SJCRH30 (cell line): ENCODE measurements at places on chromosomes 2 and 18.

- no peak overlapping the region for H3K27ac ChIP-seq
- no peaks in the 10 kb centered on the region for H3K4me1 ChIP-seq
- DNase-seq: no peak
- no peaks in the 10 kb centered on the region for H3K27me3 ChIP-seq
- no peak overlapping the region for H3K4me3 ChIP-seq
- H3K36me3 ChIP-seq: no peaks in the 10 kb centered on the region
Observed at GRCh38 chr2:168160897-168161296, 86.5 kb downstream of the STK39 start.

- H3K4me3 ChIP-seq: no peak overlapping the region
- H3K36me3 ChIP-seq: no peaks in the 10 kb centered on the region
- no peak for DNase-seq
Observed at GRCh38 chr2:212195626-212196025, 343.0 kb downstream of the ERBB4 start.

DNA sequence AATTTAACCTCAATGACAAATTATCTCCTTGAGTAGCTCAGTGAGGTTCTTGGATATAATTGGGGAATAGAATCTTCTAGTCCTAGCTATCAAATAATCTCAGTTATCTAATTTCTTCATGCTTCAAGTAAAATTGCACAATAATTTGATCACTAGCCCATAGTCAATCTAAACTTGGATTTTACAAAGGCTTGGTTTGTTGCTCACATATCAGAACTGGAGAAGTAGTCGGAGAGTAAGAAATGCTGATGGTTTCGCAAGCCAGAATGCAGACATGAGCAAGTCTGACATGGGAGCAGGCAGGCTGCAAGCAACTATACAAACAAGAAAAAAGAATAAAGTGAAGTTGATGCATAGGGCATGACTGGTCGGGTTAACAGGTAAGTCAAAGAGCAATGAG is 11.7 kb upstream of the PDE11A start:
- no peaks in the 10 kb centered on the region for H3K4me1 ChIP-seq
- H3K27ac ChIP-seq: no peak overlapping the region
- no peak overlapping the region for H3K4me3 ChIP-seq

- peak; percentile 92 for DNase-seq
- H3K36me3 ChIP-seq: peaks cover 22% of the 10 kb centered on the region
- peaks cover 7% of the 10 kb centered on the region for H3K4me1 ChIP-seq
- no peaks in the 10 kb centered on the region for H3K27me3 ChIP-seq
Observed at GRCh38 chr2:173964565-173965371, 405 bp downstream of the SP3 start.

DNA sequence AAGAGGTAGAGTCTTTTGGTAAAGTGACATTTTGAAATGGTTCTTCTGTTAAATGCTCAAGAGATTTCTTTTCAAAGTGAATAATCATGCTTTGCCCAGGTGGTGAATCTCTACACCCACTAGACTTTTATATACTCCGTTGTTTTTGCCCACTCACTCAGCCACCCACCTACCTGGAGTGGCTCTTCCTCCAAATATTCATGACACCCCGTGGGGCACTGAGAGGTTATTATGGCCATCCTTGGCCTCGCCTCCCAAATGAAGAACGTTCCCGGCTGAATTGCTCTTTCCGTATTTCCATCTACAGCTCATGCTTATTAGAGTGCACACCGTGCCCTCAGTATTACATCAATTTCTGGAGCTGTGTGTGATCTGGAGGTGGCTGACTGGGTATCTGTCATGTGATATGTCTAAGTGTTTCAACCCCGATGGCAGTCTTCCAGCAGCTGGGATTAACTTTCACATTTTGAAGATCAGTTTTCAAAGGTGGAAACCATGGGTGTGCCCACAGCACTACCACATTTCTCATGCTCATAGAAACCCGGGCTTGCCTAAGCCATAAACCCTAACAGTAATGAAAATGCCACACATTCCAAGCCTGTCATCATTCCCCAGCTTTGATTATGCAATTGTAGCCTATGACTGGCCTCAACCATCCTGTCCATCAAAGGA is 406.6 kb upstream of the MMADHC start:
- no peak overlapping the region for H3K27ac ChIP-seq
- no peaks in the 10 kb centered on the region for H3K27me3 ChIP-seq
- H3K4me1 ChIP-seq: peaks cover 26% of the 10 kb centered on the region

GRCh38 chr2:158103411-158104012 is 1.8 kb downstream of the UPP2 start:
- no peak overlapping the region for H3K27ac ChIP-seq
- H3K4me3 ChIP-seq: no peak overlapping the region
- no peaks in the 10 kb centered on the region for H3K27me3 ChIP-seq

GRCh38 chr2:137929519-137929916 is 34.8 kb upstream of the HNMT start:
- no peak overlapping the region for H3K27ac ChIP-seq
- DNase-seq: no peak
- no peaks in the 10 kb centered on the region for H3K36me3 ChIP-seq
- peaks cover 8% of the 10 kb centered on the region; the same call in 1 of the 2 replicates for H3K4me1 ChIP-seq
- no peaks in the 10 kb centered on the region for H3K27me3 ChIP-seq

GRCh38 chr2:43055985-43056384 is 170.4 kb downstream of the ZFP36L2 start:
- H3K36me3 ChIP-seq: no peaks in the 10 kb centered on the region
- no peaks in the 10 kb centered on the region for H3K27me3 ChIP-seq

DNA sequence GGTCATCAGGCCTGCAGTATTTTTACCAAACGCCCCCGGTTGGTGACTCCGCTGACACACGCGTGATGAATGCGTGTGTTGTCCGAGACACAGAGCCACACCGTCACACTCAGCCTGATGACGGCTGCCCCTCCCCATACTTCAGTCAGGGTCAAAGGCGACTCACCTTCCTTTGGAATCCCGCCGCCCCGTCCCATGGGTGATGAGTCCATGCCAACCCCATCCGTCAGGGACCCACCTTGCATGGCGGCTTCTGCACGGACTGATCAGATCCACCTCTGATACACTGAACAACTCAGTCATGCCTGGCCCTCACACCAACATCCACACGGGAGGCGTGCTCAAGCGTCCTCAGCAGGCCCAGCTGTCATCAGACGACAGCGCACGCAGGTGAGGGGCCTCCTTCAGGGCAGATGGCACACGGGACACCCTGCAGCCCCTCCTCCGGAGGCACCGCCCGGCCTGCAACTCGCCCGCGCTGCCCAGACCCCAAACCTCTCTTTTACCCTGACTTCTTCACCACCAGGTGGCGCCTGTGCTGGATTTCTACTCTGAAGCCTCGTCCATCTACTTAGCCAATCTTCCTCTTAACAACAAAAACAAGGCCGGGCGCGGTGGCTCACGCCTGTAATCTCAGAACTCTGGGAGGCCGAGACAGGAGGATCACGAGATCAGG is 89.2 kb downstream of the ZNF516 start:
- no peaks in the 10 kb centered on the region for H3K27me3 ChIP-seq
- H3K4me3 ChIP-seq: no peak overlapping the region
- DNase-seq: peak; percentile 9
- H3K4me1 ChIP-seq: no peaks in the 10 kb centered on the region

- no peak for DNase-seq
- H3K27me3 ChIP-seq: no peaks in the 10 kb centered on the region
- peaks cover 7% of the 10 kb centered on the region; the same call in 1 of the 2 replicates for H3K36me3 ChIP-seq
Observed at GRCh38 chr2:233375490-233376314, 21.4 kb downstream of the DGKD start.

- DNase-seq: no peak
- H3K27ac ChIP-seq: no peak overlapping the region
- H3K4me3 ChIP-seq: no peak overlapping the region
- H3K36me3 ChIP-seq: peaks cover 14% of the 10 kb centered on the region
- H3K4me1 ChIP-seq: no peaks in the 10 kb centered on the region
Observed at GRCh38 chr18:36141576-36141975, 11.9 kb downstream of the ELP2 start.

- H3K27ac ChIP-seq: no peak overlapping the region
- H3K27me3 ChIP-seq: no peaks in the 10 kb centered on the region
- no peaks in the 10 kb centered on the region for H3K4me1 ChIP-seq
Observed at GRCh38 chr2:8392098-8392866, 289.6 kb upstream of the ID2 start.

DNA sequence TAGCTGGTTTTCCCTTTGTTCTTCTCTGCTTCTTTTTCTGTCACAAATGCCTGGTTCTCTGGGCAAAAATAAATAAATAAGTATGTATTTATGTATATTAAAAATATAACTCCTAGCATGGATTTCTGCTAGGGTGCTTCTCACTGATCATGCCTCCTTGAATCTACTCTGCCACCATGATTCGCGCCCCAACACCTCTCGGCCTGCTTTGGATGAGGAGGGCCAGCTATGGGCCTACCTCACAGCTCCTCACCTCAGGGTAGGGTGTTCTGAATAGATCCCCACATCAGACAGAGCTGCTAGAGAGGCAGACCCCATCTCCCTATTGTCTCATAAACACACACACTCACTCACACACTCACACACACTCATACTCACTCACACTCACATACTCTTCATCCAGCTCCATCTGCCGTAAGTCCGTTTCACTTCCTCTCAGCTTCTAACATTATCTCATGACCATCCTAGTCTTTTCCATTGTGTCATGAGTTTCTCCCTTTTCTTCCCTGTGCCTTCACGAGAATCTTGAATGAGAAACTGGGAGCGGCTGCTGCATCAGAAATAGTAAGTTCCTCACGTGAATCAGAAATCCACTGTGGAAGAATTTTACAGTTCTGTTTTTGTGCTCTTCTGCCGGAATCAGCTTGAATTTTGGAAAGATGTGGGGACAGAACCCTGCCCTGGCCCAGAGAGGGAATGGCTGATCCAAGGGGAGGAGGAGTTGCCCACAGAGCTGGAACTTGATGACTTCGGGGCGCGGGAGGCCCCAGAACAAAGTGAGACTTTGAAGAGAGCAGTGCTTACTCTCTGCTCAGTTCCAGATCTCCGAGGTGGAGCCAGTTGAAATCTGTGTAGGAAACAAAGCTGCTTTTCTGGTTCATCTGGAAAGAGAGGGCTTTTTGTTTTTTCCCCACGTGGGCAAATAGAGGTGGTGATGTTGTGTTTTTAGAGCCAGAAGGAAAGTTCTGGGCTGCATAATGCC is 20.9 kb downstream of the ANXA4 start:
- H3K36me3 ChIP-seq: no peaks in the 10 kb centered on the region
- H3K4me3 ChIP-seq: no peak overlapping the region
- peaks cover 10% of the 10 kb centered on the region; the same call in 1 of the 2 replicates for H3K4me1 ChIP-seq
- DNase-seq: no peak
- no peak overlapping the region for H3K27ac ChIP-seq
